Tibial nerve (tissue), 4 donors: ENCODE measurements at places on chromosomes 1 and 21. TPM values are rescaled to one million over a fixed set of nuclear protein-coding genes. Genes with fewer than 3 reads are reported as not detected.

DNA sequence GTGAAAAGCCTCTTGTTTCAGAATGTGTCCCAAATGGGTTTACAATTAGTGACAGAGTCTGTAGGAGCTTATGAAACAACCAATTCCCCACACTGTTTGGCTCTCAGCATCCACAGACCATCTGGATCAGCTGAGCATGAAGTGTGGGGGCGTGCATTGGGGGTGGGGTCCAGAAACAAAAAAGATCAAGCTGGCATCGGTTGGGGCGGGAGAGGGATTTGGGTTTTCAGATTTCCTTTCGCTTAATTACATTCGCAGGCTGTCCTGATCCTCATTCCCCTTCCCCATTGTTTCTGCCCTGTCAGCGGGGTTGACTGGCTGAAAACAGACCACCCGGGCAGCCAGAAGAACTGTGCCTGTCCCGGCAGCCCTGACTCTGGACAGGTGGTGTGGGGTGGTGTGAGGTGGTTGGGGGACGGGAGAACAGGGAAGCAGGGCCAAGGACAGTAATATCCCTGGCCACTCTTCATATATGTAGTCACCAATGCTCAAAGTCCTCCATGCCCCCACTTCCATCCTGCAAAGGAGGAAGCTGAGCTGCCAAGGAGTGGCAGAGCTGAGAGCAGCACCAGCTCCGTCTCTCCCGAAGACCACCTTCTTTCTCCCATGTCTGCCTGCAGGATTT is 92.0 kb downstream of the IER5 start:
- H3K27ac ChIP-seq, result no peak overlapping the region
- H3K36me3 ChIP-seq, result no peaks in the 10 kb centered on the region
- no peaks in the 10 kb centered on the region for H3K27me3 ChIP-seq
- DNase-seq, result no peak

ARPC5 gene
- total RNA-seq, result 73.5 TPM

PHF13 gene
- 16.3 TPM for total RNA-seq

PRDM2 gene
- total RNA-seq, result 48.8 TPM

- H3K4me1 ChIP-seq, result no peaks in the 10 kb centered on the region
- no peak overlapping the region for H3K27ac ChIP-seq
- H3K36me3 ChIP-seq, result no peaks in the 10 kb centered on the region
- no peak for DNase-seq
Measured at GRCh38 chr1:14098294-14098913, 398.4 kb downstream of the PRDM2 start.

GRCh38 chr1:225458222-225458631 is 30.4 kb upstream of the LBR start:
- no peaks in the 10 kb centered on the region for H3K4me1 ChIP-seq
- H3K36me3 ChIP-seq, result no peaks in the 10 kb centered on the region
- no peak overlapping the region for H3K4me3 ChIP-seq
- H3K27me3 ChIP-seq, result no peaks in the 10 kb centered on the region
